ENCODE measurements at places on chromosomes 12 and 14.
A peak's percentile ranks its signal among the peaks of the same experiment; 100 is the strongest.

- no peak for DNase-seq
Observed at GRCh38 chr14:103151270-103151945, 28.1 kb downstream of the TNFAIP2 start.

DNA sequence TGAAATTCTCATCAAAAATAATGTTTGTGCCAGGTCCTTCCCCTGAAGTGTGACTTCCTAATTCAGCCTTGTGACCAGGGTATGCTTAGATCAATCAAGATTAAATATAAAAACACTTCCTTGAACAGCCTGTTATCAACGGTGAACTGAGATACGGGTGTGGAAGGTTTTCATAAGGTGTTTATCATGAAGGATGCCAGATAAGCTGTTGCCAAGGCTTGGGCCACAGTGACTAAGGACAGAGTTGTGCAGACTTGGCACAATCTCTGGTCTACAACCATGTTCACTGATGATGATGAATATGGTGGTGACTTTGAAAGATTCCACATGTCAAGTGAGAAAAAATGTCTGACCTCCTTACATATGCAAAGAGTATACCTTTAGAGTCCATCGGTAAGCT is 51.3 kb upstream of the LIN7A start:
- DNase-seq, result no peak

DNA sequence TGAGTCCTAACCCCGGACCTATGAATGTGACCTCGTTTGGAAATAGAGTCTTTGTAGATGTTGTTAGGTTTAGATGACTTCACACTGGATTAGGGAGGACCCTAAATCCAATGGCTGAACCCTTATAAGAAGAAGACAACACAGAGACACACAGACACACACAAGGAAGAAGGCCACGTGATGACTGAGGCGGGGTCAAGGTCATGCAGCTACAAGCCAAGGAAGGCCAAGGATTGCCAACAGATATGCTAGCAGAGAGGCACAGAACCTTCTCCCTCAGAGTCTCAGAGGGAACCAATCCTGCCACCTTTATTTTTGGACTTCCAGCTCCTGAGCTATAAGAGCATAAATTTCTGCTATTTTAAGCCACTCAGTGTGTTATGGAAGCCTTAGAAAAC is 31.8 kb downstream of the LTBP2 start:
- DNase-seq, result no peak

GRCh38 chr12:21940549-21941505 is at the start of gene ABCC9:
Gene ABCC9, minus strand, starts transcription at chr12:21941426. Its CDS starts 4,752 bp downstream, at chr12:21936674.
- no peak for DNase-seq

DNA sequence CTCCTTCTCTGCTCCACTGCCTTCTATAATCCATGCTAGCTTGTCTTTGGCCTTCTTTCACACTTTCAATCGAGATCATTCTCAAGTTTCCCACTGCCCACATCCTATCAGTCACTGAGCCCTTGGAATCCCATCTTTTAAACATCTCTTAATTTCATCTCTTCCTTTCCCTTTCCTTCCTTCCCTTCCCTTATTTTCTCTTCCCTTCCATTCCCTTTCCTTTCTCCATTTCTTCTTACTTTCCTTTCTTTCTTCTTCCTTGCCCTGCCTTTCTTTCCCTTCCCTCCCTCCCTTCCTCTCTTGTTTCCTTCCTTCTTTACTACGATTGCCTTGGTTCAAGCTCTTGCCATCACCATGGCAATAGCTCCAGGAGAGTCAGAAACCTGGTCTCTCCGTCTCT is 183.8 kb downstream of the EMP1 start:
- no peak for DNase-seq

DNA sequence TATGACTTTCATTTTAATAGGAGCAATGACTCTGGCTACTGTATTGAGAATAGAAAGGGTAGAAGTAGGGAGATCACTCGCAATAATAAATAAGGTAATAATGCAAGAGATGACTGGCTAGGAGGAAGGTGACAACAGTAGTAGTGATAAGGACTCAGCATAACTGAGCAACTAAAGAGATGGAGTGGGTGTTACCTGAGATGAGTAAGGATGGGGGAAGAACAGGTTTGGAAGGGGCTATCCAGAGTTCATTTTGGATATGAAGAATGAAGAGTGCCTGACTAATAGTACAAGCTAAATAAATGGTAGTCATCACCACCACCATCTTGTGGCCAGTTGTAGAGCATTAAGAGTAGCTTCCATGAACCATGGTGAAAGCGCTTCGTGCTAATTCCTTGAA is 101.1 kb downstream of the RPS6KA5 start:
- DNase-seq, result no peak

- DNase-seq, result no peak
Observed at GRCh38 chr12:49615725-49616124, 7.6 kb upstream of the PRPF40B start.

GRCh38 chr12:130775953-130776856 is 60.1 kb upstream of the RIMBP2 start:
- peak; percentile 31 for DNase-seq

- DNase-seq, result no peak
Observed at GRCh38 chr12:38934686-38935085, 29.3 kb upstream of the CPNE8 start.

DNA sequence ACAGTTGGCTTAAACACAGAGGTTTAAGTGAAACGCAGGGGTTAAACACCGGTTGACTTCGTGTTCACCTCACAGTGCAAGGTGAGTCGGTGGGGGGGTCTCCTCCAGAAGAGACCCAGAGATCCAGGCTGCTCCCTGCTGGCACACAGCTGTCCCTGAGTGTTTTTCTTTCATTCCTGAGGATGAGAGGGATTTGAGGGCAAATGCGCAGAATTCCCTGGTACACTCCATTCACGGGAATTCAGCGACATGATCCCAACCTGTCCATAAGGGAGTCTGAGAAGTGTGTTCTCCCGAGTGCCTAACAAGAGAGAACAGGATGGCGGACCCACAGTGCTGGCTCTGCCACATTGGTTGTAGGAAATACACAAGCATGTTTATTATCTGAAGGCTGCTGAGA is 107.2 kb upstream of the ESRRB start:
- no peak for DNase-seq

DNA sequence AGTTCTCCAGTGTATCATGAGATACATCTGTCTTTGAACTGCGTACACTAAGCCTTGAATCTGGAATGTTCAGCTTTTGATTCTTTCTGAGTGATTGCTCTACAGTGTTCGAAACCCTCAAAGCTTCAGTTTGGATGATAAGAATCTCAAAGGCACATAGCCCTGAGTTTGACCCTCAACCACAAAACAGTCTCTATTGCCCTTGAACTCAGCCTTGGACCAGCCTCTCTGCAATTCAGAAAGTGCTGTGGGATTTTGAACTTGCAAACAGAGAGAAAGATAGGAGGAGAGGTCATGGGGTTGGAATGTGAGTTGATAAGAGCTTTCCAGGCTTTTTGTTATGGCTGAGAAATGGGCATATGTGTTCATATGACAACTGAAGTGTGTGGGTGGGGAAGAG is 100.3 kb downstream of the MYRFL start:
- no peak for DNase-seq

DNA sequence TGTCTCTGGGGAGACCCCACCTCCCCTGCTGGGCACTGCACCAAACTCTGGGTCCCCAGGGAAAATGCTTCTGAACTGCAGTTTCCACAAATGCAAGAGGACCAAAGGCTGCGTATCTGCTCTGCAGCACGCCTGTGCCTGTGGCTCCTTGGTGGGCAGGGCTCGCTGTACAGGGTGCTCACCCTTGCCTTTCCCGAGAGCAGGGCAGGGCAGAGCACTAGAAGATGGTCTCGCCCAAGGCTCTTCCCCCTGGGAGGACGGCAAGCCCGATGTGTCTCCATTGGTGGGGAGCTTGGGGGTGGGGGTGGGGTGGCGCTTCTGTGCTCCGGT is 175.3 kb upstream of the RTL1 start:
- DNase-seq, result no peak
